ENCODE measurements at places on chromosomes 6 and 20. TPM values are rescaled to one million over a fixed set of nuclear protein-coding genes. Genes with fewer than 3 reads are reported as not detected.

Gene TRAPPC3L
- total RNA-seq, result not detected

Gene TUBE1
- total RNA-seq, result 17.1 TPM

Gene CALHM5
- under 0.01 TPM for total RNA-seq

GRCh38 chr6:82364087-82365015 lies 734 bp downstream of the TPBG start:
- DNase-seq, result no peak

- no peak for DNase-seq
These were observed 20.7 kb downstream of the TXLNB start for GRCh38 chr6:139271056-139271455.

DNA sequence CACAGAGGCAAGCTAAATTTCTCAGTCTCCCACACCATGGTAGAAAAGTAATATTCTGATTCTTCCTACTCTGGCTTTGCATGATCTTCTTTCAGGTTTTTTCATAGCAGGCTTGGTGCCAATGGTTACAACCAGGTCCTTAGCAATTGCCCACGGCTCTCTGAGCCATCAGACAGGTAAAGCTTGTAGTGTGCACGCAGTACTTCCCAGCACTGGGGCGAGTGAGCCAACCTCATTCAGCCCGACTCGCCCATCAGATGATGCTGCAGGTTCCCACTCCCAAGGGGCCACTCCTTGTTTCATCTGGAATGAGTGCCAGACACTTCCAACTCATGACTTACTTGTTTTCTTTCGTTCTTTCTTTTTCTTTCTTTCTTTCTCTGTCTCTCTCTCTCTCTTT lies 78.3 kb downstream of the PERP start:
- no peak for DNase-seq
